ENCODE measurements at places on chromosomes 4 and X.

GRCh38 chr4:113559947-113560346 lies 201.6 kb downstream of the CAMK2D start:
- DNase-seq: no peak

DNA sequence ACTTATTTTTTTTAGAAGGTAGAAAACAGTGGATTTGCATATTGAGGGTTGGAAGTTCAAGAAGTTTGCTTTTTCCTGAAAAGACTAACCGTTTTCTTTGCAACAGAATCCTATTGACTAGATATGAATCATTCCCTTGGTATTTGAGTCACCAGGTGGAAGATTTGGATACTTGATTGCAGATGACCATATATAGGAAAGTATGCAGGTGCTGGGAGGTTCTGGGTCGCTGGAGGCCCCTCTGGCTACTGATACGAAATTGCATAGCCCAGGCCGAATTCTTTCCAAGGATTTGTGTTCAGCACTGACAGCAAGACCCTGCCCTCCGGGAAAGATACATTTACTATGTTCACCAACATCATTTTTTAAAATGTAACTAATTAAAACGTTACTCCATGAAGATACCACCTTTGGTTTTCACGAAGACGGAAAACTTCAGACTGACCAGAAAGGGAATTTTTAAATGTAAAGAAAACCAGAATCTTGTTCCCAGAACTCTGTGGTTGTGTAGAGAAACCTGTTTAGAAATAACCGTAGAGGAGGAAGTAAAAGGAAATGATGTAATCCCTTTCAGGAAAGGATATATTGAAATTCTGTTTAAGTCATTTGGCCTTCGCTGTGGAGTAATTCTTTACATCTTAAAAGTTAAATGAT lies 946 bp downstream of the ANXA3 start:
- DNase-seq: no peak

- no peak for DNase-seq
Observed at GRCh38 chr4:80463509-80463908, 128.0 kb downstream of the CFAP299 start.

GRCh38 chrX:88135735-88136134 lies 611.3 kb upstream of the CPXCR1 start:
- no peak for DNase-seq

DNA sequence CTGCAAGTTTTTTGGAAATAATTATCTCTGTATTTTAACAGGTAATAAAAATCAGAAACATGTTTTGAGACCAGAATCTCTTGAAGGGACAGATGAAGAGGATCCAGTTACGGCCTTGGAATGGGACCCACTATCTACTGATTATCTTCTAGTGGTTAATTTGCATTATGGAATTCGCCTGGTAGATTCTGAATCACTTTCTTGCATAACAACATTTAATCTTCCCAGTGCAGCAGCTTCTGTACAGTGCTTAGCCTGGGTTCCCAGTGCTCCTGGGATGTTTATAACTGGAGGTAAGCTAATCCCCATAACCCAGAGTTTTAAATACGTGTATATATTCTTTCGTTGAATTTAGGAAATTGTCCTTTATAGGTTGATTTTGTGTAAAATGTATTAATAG lies 59.4 kb downstream of the WDR17 start:
- no peak for DNase-seq

All from CD4-positive, alpha-beta T cell treated with Interleukin-2 at 100 ng/mL for 4 hours (primary cell).